C1 segment of cervical spinal cord (tissue), 14 donors: ENCODE measurements at places on chromosomes 11 and 22.

- no peak for DNase-seq
These were observed 37.5 kb upstream of the MMP20 start for GRCh38 chr11:102662607-102663006.

DNA sequence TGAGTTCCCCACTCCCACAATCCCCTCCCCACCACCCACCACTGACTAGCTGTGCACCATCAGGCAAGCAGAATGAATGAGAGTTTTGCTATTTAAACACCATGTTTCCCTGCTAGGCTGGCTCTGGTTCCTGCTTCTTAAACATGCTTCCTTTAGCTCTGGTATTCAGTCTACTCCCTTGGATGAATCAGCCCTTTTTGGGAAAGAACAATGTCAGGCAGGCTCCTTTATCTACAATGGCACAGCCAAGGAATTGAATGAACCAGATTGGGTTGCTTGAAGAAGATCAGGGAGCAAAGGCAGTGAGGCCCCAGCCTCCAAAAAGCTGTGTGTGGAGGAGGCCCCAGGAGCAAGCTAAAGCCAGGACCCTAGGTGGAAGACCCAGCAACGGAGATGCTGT lies 92.9 kb upstream of the ISX start:
- no peak for DNase-seq

DNA sequence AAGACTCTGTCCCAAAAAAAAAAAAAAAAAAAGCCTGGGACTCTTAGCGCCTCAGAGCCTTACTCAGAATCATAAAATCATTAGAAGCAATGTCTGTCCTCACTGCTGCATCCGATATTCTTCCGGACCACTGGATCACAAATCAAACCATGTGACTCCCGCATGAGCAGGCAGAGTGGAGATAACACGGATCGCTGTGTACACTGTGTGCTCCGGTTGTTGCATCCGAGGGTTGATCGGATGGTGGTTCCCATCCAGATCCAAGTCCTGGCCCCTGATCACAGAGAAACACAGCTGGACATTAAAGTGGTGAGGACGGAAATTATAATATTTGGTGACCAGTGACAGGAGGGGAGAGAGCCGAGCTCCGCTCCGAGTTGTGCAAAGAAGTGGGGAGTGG lies 9.7 kb upstream of the TXNRD2 start:
- no peak for DNase-seq

GRCh38 chr11:38543311-38543710 lies 1945.3 kb upstream of the RAG2 start:
- no peak for DNase-seq

GRCh38 chr22:25746012-25746373 lies 4.0 kb downstream of the MYO18B start:
- DNase-seq, result no peak

- DNase-seq, result peak; percentile 86
These were observed 15.4 kb downstream of the FAM181B start for GRCh38 chr11:82718307-82718706.

DNA sequence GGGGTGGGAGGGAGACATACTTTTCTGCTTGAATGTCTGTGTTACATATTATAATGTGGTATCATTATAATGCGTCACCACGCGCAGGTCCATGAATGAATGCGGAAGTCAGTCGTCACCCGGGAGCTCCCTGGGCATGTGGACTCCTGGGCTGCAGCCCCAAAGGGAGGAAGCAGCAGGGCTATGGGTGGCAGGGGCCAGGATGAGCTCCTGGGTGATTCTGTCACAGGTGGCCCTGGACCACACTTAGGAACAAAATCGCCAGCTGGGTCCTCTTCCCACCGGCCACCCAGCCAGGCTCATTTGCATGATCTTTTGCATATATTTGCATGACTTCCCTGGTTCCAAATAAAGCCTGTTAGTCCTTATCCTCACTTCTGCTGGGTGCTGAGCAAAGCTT lies 51.2 kb downstream of the KCNJ4 start:
- no peak for DNase-seq

DNA sequence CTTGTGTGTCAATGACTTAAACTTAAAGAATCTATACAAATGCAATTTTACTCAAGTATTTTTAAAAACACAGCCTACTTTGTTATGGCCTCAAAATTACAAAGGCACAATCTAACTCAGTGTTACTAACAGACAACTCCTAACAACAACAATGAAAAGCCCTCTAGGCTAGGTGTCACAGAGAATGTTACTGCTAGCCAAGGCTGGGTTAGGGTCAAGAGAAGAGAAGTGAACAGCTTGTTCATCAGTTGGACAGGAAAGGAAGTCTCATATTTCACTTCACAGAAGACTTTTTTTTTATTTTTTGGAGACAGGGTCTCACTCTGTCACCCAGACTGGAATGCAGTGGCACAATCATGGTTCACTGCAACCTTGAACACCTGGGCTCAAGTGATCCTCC lies 26.0 kb downstream of the CLDN25 start:
- no peak for DNase-seq

- DNase-seq, result no peak
These were observed 32.9 kb upstream of the CLMP start for GRCh38 chr11:123227763-123228495.

GRCh38 chr11:111309215-111309915 lies 11.0 kb downstream of the POU2AF3 start:
- no peak for DNase-seq

GRCh38 chr11:10541561-10541930 lies 559 bp upstream of the RNF141 start:
- no peak for DNase-seq

DNA sequence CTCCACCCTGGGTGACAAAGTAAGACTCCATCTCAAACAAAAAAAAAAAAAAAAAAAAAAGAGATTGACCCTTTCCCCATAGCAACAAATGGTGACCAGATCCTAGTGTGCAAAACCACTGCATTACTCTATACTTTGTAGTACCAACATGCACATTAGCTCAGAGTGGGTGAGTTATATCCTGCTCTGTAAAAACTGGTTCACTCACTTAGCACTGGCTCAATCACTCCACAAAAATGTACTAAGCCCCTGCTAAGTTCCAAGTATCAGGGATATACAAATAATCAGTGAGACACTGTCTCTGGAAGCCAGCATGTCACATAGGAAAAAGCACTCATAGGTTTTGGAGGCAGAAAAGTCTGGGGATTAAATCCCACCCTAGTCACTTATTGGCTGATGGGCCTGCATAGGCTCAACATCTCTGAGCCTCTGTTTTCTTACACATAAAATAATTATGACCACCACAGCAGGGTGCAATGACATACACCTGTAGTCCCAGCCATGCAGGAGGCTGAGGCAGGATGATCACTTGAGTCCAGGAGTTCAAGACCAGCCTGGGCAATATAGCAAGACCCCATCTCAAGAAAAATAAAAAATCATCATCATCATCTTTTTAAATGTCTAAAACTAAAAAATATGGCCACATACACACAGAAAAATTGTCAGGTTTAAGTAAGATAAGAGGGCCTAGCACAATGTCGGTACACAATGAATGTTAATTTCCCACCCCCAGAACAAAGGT lies 11.9 kb downstream of the FAM168A start:
- DNase-seq, result no peak

GRCh38 chr11:91066456-91067047 lies 843.7 kb upstream of the CHORDC1 start:
- DNase-seq, result no peak

- no peak for DNase-seq
These were observed 160.4 kb downstream of the ENTHD1 start for GRCh38 chr22:39733191-39733590.

GRCh38 chr11:109584001-109584972 lies 162.3 kb downstream of the C11orf87 start:
- no peak for DNase-seq

- no peak for DNase-seq
These were observed 6.9 kb downstream of the CADM1 start for GRCh38 chr11:115497303-115497702.

DNA sequence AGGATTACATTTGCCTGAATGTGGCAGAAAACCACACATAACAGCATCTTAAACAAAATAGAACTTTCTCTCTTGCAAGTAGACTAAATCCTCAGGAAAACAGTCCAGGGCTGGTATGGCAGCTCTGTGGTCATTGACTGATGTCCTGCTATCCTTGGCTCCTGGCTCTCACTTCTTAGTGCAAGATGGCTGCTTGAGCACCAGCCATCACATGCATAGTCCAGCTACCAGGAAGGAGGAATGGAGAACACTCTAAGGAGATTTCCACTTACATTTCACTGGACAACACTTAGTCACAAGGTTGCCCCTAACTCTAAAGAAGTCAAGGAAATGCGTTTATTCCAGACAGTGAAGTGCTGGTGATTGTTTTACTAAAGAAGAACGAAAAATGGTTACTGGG lies 13.6 kb downstream of the RIBC2 start:
- DNase-seq, result no peak

DNA sequence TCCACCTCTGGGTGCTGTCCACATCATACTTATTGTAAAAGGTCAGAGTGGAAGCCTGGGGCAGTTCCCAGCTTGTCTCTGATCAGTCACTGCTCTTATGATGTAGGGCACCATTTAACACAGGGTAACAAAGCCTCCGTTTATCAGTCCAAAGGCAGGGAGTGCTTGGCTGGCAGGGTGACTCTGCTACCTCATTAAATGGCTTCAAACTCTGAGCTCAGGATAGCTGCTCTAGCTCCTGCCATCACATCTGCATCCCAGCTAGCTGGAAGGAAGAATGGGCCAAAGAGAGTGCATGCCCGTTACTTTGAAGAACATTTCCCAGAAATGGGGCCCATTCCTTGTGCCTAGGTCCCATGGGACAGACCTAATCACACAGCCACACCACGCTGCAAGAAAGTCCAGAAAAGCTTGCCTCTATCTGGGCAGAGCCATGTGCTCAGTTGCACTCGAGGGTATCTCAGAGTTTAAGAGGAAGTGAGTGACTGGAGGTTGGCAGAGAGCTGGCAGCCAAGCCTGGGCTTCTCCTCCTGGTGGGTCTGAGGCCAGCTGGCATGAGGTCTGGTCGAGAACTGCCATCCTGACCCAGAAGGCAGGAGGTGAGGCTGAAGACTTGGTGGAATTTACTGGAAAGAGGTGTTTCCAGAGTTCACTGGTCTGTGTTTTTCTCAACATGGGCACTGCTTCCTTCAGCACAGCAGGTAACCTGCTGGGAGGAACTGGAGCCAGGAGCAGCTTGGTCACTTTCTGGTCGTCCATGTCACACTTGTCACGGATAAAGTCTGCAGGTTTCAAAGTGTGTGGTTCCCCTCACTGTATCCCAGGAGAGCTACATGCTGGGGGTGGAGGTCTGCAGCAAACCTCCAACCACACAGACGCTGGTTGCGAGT lies 935.7 kb downstream of the BRD1 start:
- DNase-seq, result no peak

- DNase-seq, result no peak
These were observed 129.5 kb upstream of the SESN3 start for GRCh38 chr11:95360377-95361075.

GRCh38 chr22:28952857-28953256 lies 69.5 kb downstream of the ZNRF3 start:
- DNase-seq, result no peak

DNA sequence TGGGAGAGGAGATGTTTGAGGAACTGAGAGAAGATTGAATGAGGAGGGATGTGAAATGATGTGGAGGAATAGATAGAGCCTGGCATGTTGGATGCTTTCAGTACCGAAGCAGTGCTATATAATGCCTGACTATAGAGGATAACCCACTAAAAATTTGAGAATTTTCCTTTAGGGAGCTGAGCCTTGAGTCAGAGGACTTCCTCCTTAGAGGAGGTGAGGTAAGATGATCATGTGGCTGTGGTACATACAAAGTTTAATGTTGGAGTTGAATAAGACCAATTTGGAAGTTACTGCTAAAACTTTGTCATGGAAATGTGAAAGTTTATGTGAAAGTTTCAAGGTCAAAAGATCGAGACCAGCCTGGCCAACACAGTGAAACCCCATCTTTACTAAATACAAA lies 66.9 kb downstream of the YAP1 start:
- DNase-seq, result no peak

DNA sequence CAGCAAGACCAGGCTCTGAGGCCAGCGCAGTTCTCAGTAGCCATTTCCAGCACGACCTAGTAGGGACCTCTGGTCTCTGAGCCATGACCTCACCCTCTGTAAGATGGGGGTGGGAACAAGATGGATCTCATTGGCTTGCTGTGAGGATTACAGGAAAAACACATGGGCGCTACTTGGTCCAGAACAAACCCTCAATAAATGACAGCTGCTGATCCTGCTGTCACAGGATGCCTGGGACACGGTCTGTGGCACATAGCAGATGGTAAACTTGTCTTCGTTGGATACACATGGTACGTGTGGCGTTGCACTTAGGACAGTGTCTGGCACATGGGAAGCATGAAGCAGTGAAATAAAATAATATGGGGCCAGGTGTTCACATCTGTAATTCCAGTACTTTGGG lies 4.5 kb upstream of the KCTD17 start:
- no peak for DNase-seq

GRCh38 chr11:73152086-73152853 lies 10.2 kb upstream of the FCHSD2 start:
- DNase-seq, result no peak

DNA sequence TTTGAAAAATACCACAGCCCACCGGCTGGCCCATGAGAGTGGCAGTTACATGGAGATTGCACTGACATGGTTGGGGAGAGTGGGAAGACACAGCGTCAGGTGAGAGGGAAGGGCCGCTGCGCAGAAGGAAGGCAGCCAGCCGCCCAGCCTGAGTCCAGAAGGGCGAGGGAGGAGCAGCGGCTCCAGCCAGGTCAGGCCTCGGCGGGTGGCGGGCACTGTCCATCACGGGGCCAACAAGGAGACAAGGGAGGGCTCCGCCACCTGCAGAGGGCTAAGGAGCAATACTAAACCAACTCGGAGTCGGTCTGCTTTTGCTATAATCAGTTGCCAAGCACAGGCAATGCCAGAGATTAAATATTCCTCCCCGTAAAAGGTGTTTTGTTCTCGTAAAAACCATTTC lies 384.5 kb downstream of the TBC1D22A start:
- DNase-seq, result no peak

DNA sequence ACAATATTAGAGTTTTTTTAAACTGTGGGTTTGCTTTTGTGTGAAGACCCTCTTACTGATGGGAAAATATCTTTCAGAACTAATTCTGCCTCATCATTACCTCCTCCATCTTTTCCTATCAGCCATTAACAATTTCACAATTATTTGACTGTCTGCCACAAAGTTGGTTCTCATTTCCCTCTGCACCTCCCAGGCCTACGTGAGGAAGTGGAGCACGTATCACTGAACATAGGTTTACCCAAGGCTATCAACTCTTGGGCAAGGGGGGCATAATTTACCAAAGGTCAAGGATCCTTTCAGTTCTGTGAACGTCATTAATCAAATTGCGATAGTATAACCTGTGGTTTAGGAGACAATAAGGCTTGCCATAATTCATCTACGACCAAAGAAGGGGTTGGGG lies 60.0 kb downstream of the LIF start:
- DNase-seq, result no peak

GRCh38 chr11:64180891-64181290 lies 5.1 kb upstream of the STIP1 start:
- DNase-seq, result no peak

DNA sequence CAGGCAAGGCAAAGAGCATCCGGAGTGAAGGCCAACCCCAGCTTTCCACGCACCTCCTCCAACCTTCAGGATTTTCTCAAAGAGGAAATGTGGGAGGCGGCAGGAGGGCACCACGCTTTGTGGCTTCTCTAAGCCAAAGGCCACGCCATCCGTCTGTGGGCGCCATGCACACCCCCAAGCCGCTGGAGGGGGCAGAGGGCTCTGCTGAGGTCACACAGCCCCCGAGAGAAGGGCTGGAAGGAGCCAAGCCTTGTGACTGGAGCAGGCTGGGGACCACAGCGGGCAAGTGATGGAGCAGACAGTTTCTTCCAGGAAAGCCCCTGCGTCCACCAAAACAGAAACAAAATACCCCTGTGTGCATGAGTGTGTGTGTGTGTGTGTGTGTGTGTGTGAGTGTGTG lies 527.4 kb downstream of the BRD1 start:
- no peak for DNase-seq

- DNase-seq, result no peak
These were observed 17.5 kb downstream of the ADORA2A start for GRCh38 chr22:24444729-24445466.
